Mucosa of gallbladder (tissue), 1 donor: ENCODE measurements at places on chromosomes 7 and 10. TPM values are rescaled to one million over a fixed set of nuclear protein-coding genes. Genes with fewer than 3 reads are reported as not detected.

PHYHIPL gene
- 0.20 TPM for total RNA-seq

GRCh38 chr7:81500631-81501030 lies 269.2 kb downstream of the HGF start:
- DNase-seq, result no peak

DNA sequence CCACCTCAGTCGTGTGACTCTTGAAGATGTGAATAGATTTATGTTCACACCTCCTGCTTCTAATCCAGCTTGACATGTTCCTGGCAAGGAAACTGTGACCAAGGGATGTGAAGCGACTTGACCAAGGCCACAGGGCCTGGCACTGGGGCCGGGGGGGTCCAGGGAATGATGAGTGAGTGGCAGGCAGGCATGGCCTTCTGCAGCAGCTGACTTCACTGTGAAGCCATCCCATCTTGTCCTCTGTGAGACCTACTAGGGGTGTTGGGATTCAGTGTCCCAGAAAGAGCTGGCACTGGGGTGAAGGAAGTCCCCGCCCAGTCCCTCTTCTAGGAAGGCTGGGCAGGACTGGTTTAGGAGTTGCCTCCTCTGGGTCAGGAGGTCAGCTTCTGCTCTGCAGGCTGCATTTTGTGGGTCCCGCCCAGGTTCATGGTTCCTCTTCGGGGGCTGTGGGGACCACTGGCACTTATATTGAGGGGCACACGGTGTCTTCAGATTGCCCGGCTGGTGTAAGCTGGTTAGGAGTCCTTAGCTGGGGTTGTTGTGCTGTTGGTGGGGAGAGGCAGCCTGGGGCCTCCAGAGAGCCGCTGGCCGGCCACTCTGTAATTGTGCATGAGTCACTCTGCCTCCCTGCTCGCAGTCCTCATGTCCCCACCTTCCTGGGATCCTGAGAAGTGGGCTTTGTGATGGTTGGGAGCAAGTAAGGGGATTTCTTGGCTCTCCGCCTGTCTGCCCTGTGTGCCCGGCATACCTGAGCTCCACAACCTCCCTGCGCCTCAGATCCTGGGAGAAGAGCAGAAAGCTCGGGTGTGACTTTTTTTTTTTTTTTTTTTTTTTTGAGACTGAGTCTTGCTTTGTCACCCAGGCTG lies 11.0 kb downstream of the ZMIZ1 start:
- no peak for DNase-seq

- DNase-seq, result no peak
These were observed 17.6 kb downstream of the RSU1 start for GRCh38 chr10:16799621-16800020.

- no peak for DNase-seq
These were observed 4.0 kb upstream of the MINPP1 start for GRCh38 chr10:87500646-87501048.
